ENCODE measurements at places on chromosomes 11 and 22. TPM values are rescaled to one million over a fixed set of nuclear protein-coding genes. Genes with fewer than 3 reads are reported as not detected.

Gene CELSR1
- total RNA-seq: 0.47 TPM

Gene LARGE1
- 0.07 TPM for total RNA-seq

Gene MN1
- 0.34 TPM for total RNA-seq

Gene MAFF
- 5.2 TPM for total RNA-seq

Gene CCND1
- 0.20 TPM for total RNA-seq

Gene MMP12
- total RNA-seq: not detected

Gene FAM180B
- total RNA-seq: 0.15 TPM

Gene C22orf15
- total RNA-seq: 0.41 TPM

Gene CREB3L1
- total RNA-seq: not detected

Gene GNG3
- total RNA-seq: not detected

Gene HEPN1
- not detected for total RNA-seq

Gene PKP3
- total RNA-seq: not detected

Gene NFAM1
- total RNA-seq: 1.1 TPM

Gene P2RX6
- 0.12 TPM for total RNA-seq

Gene GLB1L3
- 11.2 TPM for total RNA-seq

Gene C11orf97
- total RNA-seq: not detected

Gene TNNI2
- total RNA-seq: not detected

Gene SAA2
- total RNA-seq: 0.27 TPM

Gene TP53I11
- 2.7 TPM for total RNA-seq

Gene SLC22A25
- not detected for total RNA-seq

Gene CATSPER1
- not detected for total RNA-seq

Gene BIRC3
- 208 TPM for total RNA-seq

Gene CKAP5
- total RNA-seq: 130 TPM

Gene RASGRP2
- 192 TPM for total RNA-seq

Gene MPPED2
- total RNA-seq: not detected

Gene DUSP8
- 1.3 TPM for total RNA-seq

Gene PACSIN3
- 2.9 TPM for total RNA-seq

Gene C11orf87
- not detected for total RNA-seq

Gene TEX54
- total RNA-seq: not detected

Gene TREH
- total RNA-seq: not detected

Gene SPDYC
- not detected for total RNA-seq

Gene ARHGAP42
- total RNA-seq: not detected

Gene ADAMTS15
- total RNA-seq: 0.07 TPM

Gene LARGE2
- not detected for total RNA-seq

Gene RTN4RL2
- total RNA-seq: 0.12 TPM

Gene SCUBE2
- not detected for total RNA-seq

Gene SYNGR1
- total RNA-seq: not detected

Gene DTX4
- 0.12 TPM for total RNA-seq

Gene TUBA8
- total RNA-seq: 1.7 TPM

Gene DENND6B
- total RNA-seq: 2.8 TPM

Gene NPAS4
- 0.07 TPM for total RNA-seq

Gene MMP8
- not detected for total RNA-seq

Gene SLC35F2
- total RNA-seq: 14.3 TPM

Gene CRYBA4
- 0.27 TPM for total RNA-seq

Gene HBE1
- total RNA-seq: not detected

Gene OR10AG1
- not detected for total RNA-seq

Gene DNAJB7
- not detected for total RNA-seq

Gene KLHDC7B
- total RNA-seq: 12.6 TPM

Data from T-helper 1 cell treated with Interleukin-12 subunit alpha and Interleukin-12 subunit beta and Interleukin-4 antibody, amounts not matched to agents 30 ng/mL and 1 ng/mL, for 36 hours (primary cell).